ENCODE measurements at places on chromosomes 6 and 20.

DNA sequence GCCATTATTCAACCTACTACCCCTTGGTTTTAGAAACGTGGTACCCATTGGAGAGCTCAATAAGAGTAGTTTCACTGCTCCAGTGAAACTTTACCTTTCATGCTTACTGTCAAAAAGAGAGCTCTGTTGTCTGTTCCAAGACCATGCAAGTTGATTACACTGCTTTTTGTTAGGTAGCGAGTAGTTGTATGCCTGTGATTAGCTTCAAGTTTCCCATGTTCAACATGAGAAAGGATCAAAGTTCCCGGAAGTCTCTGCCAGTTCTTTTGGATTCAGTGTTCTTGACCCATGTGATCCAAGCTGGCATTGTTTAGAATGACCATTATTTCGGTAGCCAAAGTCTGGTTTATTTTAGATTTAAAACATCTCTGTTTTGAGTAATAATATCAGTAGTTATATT is 107.1 kb downstream of the ZFAND3 start:
- DNase-seq = no peak

GRCh38 chr20:17875981-17876385 is 92.6 kb downstream of the SNX5 start:
- DNase-seq = no peak

DNA sequence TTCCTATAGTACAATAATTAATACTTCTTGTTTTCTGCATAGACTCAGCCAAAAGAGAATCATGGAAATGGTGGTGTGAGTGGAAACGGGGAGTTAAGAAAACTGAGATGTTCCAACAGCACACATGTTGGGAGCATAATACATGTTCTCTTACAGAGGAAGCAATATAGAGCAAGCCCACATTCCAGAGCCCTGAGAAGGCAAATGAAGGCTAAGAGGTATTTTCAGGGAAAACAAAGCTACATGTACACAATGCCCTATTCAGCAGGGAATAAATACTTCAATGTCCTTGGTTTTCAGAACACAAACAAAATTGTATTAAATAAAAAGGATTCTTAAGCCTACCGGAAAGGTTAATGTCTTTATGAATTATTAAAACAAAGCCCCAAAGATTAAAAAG is 35.1 kb upstream of the SMIM8 start:
- DNase-seq = no peak

DNA sequence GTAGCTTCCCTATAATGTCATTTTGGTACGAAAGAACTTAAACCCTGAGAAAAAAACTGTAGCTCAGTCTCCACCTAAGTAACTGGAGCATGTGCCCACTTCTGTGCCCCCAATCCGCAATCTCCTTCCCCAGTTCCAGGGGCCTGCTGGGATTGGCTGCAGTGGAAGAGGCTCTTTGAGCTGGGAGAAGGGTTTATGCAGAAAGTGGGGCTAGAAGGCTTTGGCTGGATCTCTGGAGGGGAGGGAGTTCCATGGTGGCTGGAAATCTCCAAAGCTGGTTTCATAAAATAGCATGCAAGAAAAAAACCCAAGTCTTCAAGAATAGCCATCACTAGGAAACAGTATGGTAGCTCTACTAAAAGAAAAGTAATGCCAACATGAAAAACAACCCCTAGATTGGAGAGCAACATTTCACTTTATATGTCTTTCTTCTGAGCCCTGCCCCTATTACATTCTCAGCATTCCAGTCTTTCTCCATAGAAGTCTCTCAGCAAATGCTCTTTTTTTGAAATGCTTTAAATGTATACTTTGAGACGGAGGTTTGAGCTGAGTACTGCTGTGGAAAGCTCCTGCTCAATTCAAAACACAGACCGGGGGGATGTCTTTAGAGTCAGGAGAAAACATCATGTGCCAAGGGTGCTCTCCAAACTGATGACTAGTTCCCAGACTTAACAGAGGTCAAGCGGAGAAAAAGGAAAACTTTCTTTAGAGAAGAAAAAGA is 36.0 kb upstream of the FOXO3 start:
- no peak for DNase-seq

DNA sequence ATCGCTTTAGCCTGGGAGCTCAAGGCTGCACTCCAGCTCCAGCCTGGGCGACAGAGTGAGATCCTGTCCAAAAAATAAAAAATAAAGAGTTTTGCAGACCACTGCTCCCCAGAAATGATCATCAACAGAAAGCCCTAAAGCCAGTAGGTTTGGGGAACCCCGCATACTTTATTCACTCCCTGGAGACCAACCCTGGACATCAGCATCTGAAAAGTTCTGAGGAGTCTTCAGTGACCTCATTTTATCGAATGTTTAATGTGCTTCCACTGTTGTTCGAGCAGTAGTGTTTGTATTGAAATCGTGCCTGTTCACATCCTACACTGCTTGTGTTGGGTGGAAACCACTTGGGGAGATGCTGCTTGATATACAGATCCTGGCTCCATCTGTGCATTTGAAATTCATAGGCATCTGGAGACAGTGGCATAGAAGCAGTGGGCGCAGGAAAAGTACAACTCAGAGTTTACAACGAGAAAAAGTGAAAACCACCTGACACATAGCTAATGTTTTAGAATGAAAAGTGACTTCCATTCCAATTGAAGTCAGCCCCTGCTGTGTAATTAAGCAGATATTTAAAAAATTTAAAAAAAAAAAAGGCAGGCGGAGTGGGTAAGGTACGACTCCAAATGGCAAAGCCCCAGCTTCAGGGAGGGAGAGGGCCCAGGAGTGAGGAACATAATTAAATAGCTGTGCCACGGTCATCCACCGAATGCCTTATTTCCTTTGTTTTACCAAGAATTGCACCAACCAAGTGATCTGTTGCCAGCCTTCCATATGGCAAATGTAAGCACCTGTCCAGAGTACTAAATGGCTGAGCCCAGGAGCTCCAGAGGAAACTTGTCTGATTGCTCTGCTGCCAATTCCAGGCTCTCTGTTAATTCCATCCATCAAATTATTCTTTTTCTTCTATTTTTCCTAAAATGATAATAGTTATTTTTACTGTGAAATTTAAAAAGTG is 100.4 kb upstream of the NAA20 start:
- DNase-seq = no peak

GRCh38 chr6:95087394-95088097 is 489.8 kb upstream of the MANEA start:
- no peak for DNase-seq

DNA sequence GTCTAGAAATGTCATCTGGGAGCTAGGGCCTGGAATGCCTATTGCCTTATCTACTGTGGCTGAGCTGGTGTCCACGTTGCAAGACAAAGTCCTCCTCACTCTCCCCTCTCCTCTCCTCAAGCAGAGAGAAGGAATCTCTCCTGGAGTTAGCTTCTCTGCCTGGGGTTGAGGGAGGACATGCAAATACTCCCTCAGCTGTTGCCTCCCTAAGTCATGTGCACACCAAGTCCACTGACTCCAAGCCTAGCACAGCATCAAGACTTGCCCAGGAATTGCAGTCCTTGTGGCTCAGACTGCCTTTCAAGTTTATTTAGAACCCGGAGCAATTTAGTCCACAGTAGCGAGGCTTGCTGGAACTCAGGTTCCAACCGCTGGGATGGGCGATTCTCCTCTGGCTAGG is 38.0 kb upstream of the SCP2D1 start:
- DNase-seq = no peak

DNA sequence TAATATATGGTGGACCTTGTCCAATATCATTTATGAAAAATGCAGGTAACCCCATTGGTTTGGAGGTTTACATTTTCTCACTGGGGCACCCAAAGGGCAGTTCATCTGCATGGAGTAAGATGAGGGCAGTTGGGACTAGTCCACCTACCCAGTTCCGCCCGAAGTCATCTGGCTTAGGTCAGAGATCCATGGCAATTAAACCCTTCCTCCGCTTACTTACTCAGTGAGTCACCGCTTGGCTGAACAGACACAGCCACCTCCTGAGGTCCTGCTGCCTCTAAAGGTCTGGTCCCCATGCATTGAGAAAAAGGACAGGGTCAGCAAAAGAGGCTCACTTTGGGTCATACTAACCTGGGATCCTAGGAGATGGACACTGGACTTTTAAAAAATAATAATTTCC is 102.9 kb upstream of the PRL start:
- DNase-seq = no peak

- no peak for DNase-seq
Observed at GRCh38 chr6:69866351-69866769, at the start of gene COL19A1. Gene COL19A1, plus strand, starts transcription at chr6:69866556. Its CDS starts 13,012 bp downstream, at chr6:69879568.

GRCh38 chr20:58889334-58889760 is 36.8 kb downstream of the GNAS start:
- no peak for DNase-seq

- DNase-seq = no peak
Observed at GRCh38 chr20:44888226-44889103, 3.0 kb downstream of the YWHAB start.

DNA sequence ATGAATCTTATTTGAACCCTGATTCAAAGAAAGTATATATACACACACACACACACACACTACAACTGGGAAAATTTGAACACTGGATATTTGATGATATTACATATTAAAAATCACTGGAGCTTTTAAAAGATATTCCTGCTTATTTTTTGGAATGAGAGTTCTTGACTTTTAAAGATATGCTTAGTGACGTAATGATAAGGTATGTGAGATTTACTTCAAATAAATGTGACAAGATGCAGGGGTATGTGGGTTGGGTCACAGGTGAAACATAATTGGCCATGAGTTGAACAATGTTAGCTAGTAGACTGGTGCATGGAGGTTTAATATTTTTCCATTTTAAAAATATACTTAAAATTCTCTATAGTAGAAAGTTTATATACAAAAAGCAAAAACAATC is 258.6 kb downstream of the CBLN4 start:
- DNase-seq = no peak

GRCh38 chr20:11076434-11077105 is 402.8 kb upstream of the JAG1 start:
- no peak for DNase-seq

DNA sequence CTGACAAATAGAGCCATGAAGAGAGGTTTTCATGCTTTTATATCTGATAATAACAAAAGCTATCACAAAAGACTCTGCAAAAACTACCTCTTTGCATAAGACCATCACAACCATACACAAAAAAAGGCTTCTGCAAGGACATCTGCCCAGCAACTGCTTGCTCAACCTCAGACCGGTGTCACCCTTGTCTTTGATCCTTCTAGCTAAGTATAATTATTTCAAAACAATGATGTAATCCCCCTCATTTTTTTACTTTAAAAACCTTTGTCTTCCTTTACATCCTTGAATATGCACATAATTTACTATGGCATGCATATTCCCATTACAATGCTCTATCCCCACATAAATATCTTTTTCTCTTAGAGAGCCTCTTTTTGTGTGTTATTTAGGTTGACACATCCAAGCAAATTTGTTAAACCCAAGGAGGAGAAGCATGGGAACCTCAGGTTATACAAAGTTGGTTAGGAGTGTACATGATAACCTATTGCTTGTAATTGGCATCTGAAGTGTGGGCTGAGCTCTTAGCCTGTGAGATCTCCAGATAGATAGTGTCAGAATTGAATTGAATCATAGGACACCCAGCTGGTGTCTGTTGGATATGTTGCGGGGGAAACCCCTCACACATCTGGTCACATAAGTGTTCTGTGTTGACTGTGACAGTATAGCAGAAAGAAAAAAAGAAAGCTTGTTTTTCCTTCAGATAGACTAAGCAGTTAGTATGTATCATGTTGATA is 20.7 kb upstream of the CGA start:
- no peak for DNase-seq

GRCh38 chr20:10579942-10580341 is 93.9 kb downstream of the JAG1 start:
- DNase-seq = no peak

GRCh38 chr6:1227935-1228753 is 83.8 kb upstream of the FOXQ1 start:
- DNase-seq = no peak

DNA sequence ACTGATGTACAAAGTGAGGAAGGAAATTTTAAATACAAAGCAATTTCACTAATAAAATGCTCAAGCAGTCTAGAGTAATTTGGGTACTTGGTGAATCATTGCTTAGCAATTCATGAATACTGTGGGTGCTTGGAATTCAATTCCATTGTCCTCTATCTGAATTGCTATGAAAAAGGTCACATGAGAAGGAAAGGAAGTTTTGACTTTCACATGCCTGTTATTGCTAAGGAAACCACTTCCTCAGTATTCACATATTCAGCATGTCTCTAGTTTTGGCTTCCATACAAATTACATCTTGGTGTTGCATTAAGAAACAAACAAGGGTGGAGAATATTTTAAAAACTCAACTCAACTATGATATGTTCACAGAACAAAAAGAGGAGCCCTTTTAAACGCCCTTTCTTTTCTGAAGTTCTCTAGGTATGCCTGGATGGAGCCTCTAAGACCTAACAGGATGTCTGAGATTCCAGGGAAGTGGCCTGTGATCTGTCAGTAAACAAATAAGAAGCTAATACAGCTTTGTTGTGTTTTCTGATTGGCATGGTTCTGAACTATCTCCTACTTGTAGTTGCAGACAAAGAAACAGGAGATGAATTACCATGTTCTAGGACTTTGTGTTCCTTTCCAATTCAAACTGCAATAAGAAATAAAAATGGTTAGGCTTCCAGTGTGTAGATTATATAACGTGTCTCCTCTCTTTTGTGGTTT is 190.4 kb downstream of the OGFRL1 start:
- DNase-seq = no peak

DNA sequence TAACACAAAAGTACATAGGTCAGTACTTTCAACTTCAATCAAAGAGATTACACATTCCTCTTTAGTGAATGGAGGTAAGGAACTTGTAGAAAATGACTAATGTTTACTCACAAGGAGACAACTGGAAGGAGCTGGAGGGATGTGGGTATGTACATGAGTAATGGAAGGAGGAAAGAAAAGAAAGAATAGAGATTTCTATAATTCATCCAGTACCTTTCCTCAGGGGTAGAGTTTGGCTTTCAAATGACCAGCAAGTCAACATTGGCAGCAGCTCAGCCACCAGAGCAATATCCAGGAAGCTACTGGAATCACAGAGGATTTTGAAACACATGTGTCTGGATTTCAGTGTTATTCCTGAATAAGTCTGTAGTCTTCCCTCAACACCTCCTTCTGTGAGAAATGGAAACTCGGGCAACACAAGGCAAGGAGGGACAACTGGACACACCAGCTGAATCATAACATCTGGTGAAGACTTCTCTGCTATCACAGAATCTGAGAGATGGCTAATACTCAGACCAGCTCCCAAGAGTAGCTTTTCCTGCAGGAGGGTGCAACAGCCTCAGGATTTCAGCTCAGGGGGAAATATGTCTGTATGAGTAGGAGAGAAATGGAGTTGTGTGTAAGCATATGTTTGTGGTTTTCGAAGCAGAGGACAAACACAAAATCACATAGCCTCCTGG is 98.8 kb downstream of the HAO1 start:
- no peak for DNase-seq

- no peak for DNase-seq
Observed at GRCh38 chr6:11938285-11938890, 73.7 kb upstream of the HIVEP1 start.

Data from stimulated activated CD8-positive, alpha-beta memory T cell treated with anti-CD3 and anti-CD28 coated beads, Interleukin-15, amount 100 ng/mL, for 24 hours (primary cell).